ENCODE measurements at places on chromosomes 1 and 21. TPM values are rescaled to one million over a fixed set of nuclear protein-coding genes. Genes with fewer than 3 reads are reported as not detected.

GRCh38 chr1:116377541-116378529, 4.8 kb downstream of the ATP1A1 start:
- H3K4me3 ChIP-seq, result peak overlapping the region; percentile 81
- DNase-seq, result peak; percentile 75
- H3K27me3 ChIP-seq, result no peaks in the 10 kb centered on the region
- H3K4me1 ChIP-seq, result peaks cover 27% of the 10 kb centered on the region
- H3K27ac ChIP-seq, result peak overlapping the region; percentile 95

DNA sequence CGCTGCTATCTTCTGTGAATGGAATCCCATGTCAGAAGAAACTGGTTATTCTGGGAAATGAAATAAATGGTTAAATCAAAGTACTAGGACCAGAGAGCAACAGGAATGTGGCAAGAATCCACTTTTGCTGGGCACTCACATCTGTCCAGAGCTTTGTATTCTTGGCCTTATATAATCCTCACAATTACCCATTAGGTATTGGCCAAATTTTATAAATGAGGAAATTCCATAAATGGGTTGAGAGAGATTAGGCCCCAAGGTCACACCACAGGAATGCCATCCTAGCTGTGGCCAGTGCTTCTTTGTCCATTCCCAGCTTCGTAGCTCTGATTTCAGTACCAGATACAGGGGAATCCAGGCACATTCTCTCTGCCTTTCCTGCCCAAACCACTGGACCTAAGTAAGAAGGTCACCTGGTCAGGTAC, 76.1 kb upstream of the HOOK1 start:
- H3K4me1 ChIP-seq, result peaks cover 2% of the 10 kb centered on the region
- no peak overlapping the region for H3K4me3 ChIP-seq
- no peaks in the 10 kb centered on the region for H3K36me3 ChIP-seq

- H3K36me3 ChIP-seq, result peaks cover 16% of the 10 kb centered on the region
- H3K4me3 ChIP-seq, result no peak overlapping the region
- H3K4me1 ChIP-seq, result no peaks in the 10 kb centered on the region
Measured at GRCh38 chr1:236009191-236009590, 55.7 kb downstream of the NID1 start.

GRCh38 chr1:113166473-113166872, 93.5 kb downstream of the LRIG2 start:
- no peak overlapping the region for H3K4me3 ChIP-seq
- no peaks in the 10 kb centered on the region for H3K27me3 ChIP-seq
- H3K36me3 ChIP-seq, result no peaks in the 10 kb centered on the region

DNA sequence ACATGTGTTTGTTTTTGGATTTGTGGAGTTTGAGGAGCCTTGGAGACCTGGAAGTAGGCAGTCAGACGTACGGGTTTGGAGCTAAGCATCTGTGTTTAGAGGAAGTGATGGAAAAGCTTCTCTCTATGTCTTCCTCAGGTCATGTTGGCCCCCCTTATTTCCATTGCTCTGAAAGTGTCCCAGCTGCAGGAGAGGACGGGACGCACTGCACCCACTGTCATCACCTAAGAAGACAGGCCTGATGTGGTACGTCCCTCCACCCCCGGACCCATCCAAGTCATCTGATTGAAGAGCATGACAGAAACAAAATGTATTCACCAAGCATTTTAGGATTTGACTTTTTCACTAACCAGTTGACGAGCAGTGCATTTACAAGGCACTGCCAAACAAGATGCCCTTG, 66.2 kb downstream of the PGM1 start:
- no peaks in the 10 kb centered on the region for H3K27me3 ChIP-seq
- no peak overlapping the region for H3K4me3 ChIP-seq
- no peaks in the 10 kb centered on the region for H3K4me1 ChIP-seq

GRCh38 chr1:172946814-172947507, 103.8 kb downstream of the TNFSF18 start:
- H3K27ac ChIP-seq, result no peak overlapping the region
- H3K4me1 ChIP-seq, result no peaks in the 10 kb centered on the region
- H3K4me3 ChIP-seq, result no peak overlapping the region
- no peaks in the 10 kb centered on the region for H3K27me3 ChIP-seq
- no peaks in the 10 kb centered on the region for H3K36me3 ChIP-seq

DNA sequence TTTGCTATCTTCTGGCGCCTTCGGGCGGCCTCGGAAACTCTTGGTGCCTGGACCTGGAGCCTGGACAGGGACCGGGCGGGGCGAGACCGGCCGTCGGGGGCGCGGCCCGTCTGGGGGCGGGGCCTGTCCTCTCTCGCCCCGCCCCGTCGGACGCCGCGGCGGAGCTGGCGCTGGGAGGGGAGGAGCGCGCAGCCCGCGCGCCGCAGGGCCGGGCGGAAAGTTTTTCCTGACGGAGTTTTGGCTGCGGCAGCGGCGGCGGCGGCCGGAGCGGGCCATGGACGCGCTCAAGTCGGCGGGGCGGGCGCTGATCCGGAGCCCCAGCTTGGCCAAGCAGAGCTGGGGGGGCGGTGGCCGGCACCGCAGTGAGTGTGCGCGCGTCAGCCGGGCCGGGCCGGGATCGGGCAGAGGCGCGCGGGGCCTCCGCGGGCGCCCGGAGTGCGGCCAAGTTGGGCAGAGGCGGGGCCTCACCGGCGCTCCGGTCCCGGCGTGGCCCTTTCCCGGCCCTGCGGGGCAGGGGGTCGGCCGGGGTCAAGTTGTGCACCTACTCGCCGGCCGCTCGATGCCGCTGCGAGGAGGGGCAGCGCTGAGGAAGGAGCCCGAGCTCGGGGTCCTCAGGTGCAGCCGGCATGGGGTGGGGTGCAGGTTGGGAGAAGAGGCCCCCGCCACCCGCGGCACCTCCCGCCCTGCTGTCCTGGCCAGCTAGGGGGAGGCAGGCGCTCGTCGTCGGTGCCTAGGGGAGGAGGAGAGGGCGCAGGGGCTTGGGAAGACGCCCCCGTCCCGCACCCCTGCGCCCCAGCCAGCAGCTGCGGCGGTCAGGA, at the start of gene LDLRAP1:
Gene LDLRAP1, plus strand, starts transcription at position 182 of the 818 bp plus-strand sequence. Its CDS starts 93 bp downstream, at position 275.
- H3K27ac ChIP-seq, result peak within 1 kb of the TSS; percentile 90
- H3K4me3 ChIP-seq, result peak within 1 kb of the TSS; percentile 98
- no peaks in the 10 kb centered on the region for H3K27me3 ChIP-seq
- H3K4me1 ChIP-seq, result peaks cover 25% of the 10 kb centered on the region

DNA sequence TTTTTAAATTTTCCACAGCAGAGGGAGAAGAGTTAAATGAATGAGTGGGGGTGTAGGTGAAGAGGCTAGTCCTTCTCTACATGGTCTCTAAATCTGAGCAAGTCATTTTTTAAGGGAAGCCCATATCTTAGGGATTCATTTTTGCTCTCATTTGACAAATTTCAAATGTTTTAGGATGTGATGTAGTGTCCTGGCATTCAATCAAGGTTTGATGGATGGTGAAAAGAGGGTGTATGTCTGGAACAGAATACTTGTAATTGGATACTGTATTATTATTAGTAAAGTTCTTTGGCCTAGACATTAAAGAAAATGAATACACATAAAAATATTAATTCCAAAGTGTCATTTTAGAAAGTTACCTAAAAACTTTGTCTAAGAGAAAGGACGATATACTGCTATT, 167.8 kb upstream of the PTBP2 start:
- no peaks in the 10 kb centered on the region for H3K27me3 ChIP-seq
- H3K27ac ChIP-seq, result no peak overlapping the region
- H3K4me3 ChIP-seq, result no peak overlapping the region

DNA sequence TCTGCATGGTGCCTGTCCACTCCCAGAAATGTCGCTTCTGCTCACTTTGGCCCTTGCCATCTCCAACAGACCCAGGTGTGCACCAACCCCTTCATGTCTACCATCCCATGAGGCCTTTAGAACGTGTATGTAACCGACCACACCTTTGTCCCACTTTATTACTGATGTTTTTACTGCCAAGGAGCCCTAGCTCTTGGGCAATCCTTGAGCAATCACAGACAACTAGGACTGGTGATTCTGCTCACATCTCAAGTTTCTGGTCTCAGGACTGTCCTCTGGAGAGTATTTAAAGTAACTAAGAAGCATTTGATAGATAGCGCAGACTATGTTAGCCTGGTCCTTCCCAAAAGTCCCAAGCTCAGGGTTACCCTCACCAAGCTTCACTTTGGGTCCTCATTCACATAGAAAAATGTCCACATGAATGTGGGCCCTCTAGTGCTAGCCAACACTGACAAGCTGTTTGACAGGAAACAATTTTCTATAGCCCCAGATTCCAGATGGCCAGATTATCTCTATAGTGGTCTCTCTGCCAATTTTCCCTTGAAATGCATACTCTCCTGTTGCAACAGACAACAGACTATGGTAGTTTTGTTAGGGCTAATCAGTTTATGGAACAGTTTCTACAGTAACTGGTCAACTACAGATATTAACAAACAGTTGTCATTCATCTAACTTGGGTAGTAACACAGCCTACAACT, 6.9 kb upstream of the TMEM81 start:
- no peak for DNase-seq
- H3K4me3 ChIP-seq, result no peak overlapping the region
- no peak overlapping the region for H3K27ac ChIP-seq
- H3K27me3 ChIP-seq, result no peaks in the 10 kb centered on the region
- H3K36me3 ChIP-seq, result peaks cover 78% of the 10 kb centered on the region
- H3K4me1 ChIP-seq, result no peaks in the 10 kb centered on the region

The ALDH4A1 gene
- total RNA-seq, result 16.6 TPM

GRCh38 chr1:50421366-50421748, 1.9 kb downstream of the DMRTA2 start:
- no peak overlapping the region for H3K27ac ChIP-seq
- H3K4me1 ChIP-seq, result peaks cover 22% of the 10 kb centered on the region
- H3K36me3 ChIP-seq, result no peaks in the 10 kb centered on the region
- peak overlapping the region; percentile 5 for H3K4me3 ChIP-seq

- DNase-seq, result no peak
- no peak overlapping the region for H3K4me3 ChIP-seq
- H3K27me3 ChIP-seq, result no peaks in the 10 kb centered on the region
- no peaks in the 10 kb centered on the region for H3K36me3 ChIP-seq
- no peak overlapping the region for H3K27ac ChIP-seq
Measured at GRCh38 chr1:220970311-220970710, 91.1 kb downstream of the HLX start.

DNA sequence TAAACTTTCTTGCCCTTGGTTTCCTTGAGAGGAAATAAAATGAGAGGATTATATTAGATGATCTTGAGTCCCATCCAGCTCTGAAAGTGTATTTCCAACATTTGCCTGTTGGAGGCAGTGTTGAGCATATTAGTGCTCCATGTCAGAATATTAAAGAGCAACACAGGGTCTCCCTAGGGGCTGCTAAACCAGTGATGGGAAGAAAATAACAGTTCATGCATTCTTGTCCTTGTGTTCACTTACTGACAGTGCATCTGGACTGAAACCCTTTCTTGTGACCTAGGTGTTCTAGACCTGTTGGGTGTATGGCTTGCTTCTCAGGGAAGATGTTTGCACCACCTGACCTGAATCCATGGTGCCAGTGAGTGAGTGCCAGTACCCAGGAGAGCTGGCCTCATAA, 124.7 kb upstream of the KIAA0040 start:
- no peaks in the 10 kb centered on the region for H3K27me3 ChIP-seq
- H3K27ac ChIP-seq, result no peak overlapping the region
- H3K4me1 ChIP-seq, result no peaks in the 10 kb centered on the region
- no peak overlapping the region for H3K4me3 ChIP-seq
- no peak for DNase-seq
- no peaks in the 10 kb centered on the region for H3K36me3 ChIP-seq

The LEPR gene
- total RNA-seq, result 9.7 TPM

- no peak overlapping the region for H3K27ac ChIP-seq
- no peaks in the 10 kb centered on the region for H3K36me3 ChIP-seq
- H3K27me3 ChIP-seq, result no peaks in the 10 kb centered on the region
Measured at GRCh38 chr21:29219165-29219770, 79.5 kb upstream of the BACH1 start.

DNA sequence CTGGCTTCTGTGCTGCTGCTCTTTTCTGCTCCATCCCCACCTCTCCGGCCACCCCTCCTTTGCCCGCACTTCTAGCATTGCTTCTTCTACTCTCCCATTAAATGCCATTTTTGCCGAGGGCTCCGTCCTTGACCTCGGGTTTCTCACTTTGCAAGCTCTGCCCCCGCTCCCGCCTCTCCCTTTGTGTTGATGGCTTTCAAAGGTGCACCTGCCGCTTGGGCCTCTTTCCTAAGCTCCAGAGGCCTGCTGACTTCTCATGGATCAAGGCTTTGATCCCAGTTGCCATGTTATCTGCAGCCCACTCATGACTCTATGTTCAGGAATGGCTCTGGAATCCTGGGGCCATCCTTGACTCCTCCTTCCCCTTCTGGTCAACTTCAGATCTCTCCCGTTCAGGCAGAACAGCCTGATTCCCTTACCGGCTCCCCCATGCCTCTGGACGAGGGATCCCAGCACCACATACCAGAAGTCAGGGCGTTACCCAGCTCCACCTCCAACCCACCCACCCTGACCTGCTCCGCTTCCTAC, 54.3 kb downstream of the TLR5 start:
- no peaks in the 10 kb centered on the region for H3K36me3 ChIP-seq
- no peaks in the 10 kb centered on the region for H3K27me3 ChIP-seq
- peaks cover 4% of the 10 kb centered on the region for H3K4me1 ChIP-seq
- no peak overlapping the region for H3K4me3 ChIP-seq
- H3K27ac ChIP-seq, result no peak overlapping the region
- no peak for DNase-seq

The KCNJ6 gene
- total RNA-seq, result 0.64 TPM

The CD101 gene
- total RNA-seq, result not detected

The AIRE gene
- total RNA-seq, result 0.75 TPM

The BTBD19 gene
- 15.1 TPM for total RNA-seq

GRCh38 chr1:36151134-36151844, 2.0 kb upstream of the TRAPPC3 start:
- peak overlapping the region; percentile 98 for H3K27ac ChIP-seq
- no peak for DNase-seq
- no peak overlapping the region for H3K4me3 ChIP-seq

DNA sequence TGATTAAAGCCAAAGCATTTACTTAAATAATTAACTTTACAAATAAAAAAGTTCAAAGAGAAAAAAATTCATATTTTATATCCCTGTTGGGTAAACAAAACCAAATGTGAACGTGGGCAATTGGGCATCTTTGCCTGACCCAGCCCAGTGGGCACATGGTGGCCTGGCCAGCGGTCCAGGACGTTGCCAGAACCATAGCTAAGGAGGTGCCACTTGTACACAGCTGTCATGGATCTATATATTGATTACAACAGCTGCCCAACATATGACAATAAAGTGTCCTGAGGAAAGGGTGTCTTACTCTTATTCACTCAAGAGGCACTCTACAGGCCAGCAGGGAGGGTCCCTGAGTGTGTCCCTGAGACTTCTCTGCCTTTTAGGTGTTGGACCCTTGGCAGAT, 78.5 kb downstream of the BCAR3 start:
- no peaks in the 10 kb centered on the region for H3K36me3 ChIP-seq
- H3K27ac ChIP-seq, result no peak overlapping the region
- no peaks in the 10 kb centered on the region for H3K4me1 ChIP-seq

The ALX3 gene
- total RNA-seq, result not detected

Data from ascending aorta (tissue), 2 donors.